Cardiac septum (tissue), 1 donor: ENCODE measurements at places on chromosomes 1 and 21. TPM values are rescaled to one million over a fixed set of nuclear protein-coding genes. Genes with fewer than 3 reads are reported as not detected.

GRCh38 chr1:215407575-215407974 lies 159.5 kb upstream of the KCTD3 start:
- DNase-seq: no peak

DNA sequence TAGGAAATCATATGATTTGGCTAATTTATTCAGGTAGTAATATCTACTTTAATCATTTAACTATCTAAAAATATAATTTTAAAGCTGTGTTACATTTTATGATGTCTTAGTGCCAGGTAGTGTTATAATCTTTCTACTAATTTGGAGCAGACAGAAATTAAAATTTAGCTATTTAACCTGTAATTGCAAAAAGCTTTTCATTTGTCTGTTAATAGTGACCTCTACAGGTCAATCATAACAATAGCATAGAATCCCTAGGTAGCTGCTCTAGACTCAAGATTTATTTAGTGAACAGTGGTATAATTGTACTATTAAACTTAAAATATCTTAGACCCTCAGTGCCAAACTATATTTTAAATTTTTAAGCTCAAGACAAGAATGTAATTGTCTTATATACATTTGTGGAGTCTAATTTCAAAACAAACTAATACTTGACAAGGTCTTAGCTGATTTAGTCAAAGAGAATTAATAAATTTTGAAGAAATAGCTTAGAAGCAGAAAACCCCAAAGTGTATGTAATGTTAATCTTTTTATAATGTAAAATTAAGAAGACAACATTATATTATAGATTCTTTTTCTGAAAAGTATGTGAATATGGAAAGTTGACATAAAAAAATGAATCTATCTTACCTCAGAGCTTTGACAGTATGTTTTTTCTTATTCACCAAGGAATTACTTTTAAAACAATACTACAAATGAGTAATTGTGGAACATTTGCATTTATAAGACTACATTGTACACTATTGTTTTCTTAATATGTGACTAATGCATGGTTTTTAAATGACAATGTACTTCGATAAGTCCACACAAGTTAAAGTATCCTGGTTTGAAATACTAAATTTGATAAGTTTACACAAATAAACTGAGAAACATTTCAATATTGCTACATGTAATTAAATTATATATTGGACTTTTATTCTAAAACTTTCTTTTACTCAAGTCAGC lies 64.1 kb upstream of the RNPC3 start:
- DNase-seq: no peak

DNA sequence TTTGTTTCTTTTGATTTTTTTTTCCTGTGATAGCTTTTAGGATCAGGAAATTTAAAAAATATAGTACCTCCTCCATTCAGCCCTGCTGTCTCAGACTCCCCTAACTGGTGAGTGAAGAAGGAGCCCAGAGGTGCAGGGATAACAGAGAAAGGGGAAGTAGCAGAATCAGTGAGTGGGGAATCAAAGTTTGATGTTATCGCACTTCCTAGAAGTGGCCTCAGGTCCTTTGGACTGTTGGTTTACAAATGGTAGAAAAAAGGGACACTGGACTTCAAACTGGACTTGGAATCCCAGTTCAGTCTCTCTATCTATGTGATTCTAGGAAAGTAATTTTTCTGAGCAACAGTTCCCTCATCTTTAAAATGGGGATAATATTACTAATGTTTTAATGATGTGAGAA lies 99.5 kb downstream of the FGGY start:
- no peak for DNase-seq

DNA sequence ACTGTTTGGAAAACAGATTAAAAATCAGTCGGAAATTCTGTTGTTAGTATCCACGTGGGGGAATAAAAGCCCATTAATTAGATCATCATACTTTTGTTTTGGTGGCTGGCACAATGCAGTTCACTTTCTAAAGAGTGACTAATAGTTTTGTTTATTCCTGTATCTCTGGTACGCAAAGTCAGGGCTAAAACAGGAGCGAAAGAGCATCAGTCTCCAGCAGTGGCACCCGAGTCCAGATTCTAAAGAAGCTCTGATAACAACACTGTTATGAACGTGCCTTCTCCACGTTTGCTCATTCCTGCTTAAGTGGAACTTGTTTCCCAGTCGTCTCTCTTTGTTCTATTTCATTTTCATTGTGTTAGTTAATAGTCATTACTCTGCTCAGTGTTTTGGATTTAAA lies 69.6 kb downstream of the HSPA13 start:
- DNase-seq: no peak

- no peak for DNase-seq
Measured at GRCh38 chr1:47211796-47212269, 20.2 kb downstream of the TAL1 start.

OR10X1 gene
- total RNA-seq: not detected
